ENCODE measurements at places on chromosomes 3 and 15. TPM values are rescaled to one million over a fixed set of nuclear protein-coding genes. Genes with fewer than 3 reads are reported as not detected.

GRCh38 chr3:150315721-150316120, 92.4 kb upstream of the TSC22D2 start:
- DNase-seq, result no peak

- DNase-seq, result no peak
These were observed 77.0 kb downstream of the EPHA3 start for GRCh38 chr3:89184151-89184995.

DNA sequence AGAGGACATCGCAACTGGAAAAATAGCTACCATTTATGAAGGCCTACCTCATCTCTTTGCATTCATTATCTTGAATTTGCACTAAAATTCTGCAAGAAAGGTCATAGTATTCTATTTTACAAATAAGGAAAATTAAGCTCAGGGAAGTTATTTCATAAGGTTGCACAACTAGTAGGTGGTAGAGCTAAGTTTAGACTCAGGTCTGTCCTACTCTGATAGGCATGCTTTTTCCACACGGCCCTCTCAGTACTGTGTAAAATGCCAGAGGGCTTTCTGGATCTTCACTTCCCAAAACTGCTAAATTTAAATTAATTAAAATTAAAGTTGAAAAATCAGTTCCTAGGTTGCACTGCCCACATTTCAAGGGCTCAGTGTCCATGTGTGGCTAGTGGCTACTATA, 18.3 kb downstream of the MAP2K1 start:
- DNase-seq, result no peak

DNA sequence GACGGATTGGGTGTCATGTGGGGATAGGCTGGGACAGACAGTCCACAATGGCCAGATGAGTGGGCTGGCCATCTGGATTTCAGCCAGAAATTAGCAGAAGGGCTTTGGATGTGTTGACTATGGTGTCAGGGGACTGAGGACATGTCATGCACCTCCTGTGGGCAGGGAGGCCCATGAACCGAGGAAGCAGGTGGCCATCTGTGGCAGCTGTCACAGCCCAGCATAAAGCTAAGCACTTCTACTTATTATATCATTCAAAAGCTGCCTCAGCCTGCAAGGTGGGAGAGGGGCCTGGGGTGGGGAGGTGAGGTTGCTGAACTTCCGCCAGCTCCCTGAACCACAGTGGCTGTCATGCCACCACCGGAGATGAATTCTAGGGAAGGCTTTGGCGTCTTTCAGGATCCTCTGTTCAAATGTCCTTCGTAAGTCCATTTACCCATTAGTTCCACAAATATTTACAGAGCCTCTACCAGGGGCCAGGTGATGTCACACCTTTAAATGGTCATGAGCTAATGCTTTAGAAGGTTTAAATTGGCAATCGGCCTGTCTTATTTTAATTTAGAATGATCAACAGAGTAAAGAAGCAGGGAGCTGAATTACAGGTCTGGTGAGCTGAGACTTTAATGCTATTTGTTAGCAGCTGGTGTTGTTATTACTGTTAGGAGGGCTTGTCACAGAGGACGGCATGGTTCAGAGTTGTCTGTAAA, 23.6 kb upstream of the CAV3 start:
- DNase-seq, result no peak

DNA sequence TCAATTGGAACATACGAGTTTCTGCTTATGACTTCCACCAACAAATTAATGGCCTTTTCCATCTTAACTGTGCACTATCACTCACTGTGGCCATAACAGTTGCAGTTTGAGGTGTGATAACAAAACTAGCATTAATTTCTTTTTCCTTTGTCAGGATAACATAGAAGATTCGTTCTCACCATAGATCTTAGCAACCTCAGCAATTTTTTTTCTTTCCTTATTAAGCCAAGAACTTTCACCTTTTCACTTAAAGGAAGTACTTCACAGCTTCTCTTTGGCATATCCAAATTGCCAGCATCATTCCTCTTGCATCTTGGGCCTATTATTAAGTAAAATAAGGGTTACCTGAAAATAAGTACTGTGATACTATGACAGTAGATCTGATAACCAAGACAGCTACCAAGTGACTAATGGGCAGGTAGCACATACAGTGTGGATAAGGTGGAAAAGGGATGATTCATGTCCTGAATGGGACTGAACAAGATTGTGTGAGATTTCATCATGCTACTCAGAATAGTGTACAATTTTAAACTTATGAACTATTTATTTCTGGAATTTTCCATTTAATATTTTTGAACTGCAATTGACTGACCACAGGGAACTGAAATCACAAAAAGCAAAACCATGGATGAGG, 46.6 kb downstream of the CEP70 start:
- no peak for DNase-seq

GRCh38 chr3:137764001-137764433, at the start of gene SOX14:
TSS of gene SOX14 (plus strand) at chr3:137764315. CDS start at chr3:137764785, 470 bp downstream.
- DNase-seq, result peak; percentile 98

GRCh38 chr3:86234506-86235254, 756.3 kb downstream of the VGLL3 start:
- no peak for DNase-seq

GRCh38 chr15:64610257-64610919, 150.0 kb downstream of the ZNF609 start:
- no peak for DNase-seq

GRCh38 chr15:24318981-24319380, 356.6 kb upstream of the NPAP1 start:
- DNase-seq, result no peak

- no peak for DNase-seq
These were observed 219.8 kb downstream of the STT3B start for GRCh38 chr3:31752305-31753049.

FILIP1L gene
- total RNA-seq, result 0.22 TPM

IQCF5 gene
- not detected for total RNA-seq
